ENCODE measurements at places on chromosomes 5 and 9.

GRCh38 chr9:116059466-116059865 is 94.1 kb upstream of the PAPPA start:
- DNase-seq = no peak

DNA sequence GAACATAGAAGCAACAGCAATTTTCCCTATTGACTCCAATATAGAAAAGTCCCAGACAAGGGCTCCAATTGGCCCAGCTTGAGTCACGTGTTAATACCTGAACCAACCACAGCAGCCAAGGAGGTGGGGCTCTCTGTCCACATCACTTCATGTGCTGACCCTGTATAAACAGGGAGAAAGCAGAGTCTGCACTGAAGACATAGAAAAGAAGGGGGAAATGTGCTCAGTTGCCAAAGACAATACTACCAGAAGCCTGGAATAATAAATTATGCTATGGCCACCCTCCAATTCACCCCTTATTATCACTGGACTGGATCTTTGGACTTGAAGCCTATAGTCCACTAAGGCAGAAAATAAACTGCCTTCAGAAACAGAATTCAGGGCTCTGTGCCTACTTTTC is 275.4 kb downstream of the EPB41L4A start:
- DNase-seq = no peak

- no peak for DNase-seq
Measured at GRCh38 chr5:52989781-52990527, 802 bp downstream of the ITGA2 start.

GRCh38 chr9:84121991-84122523 is 141.5 kb downstream of the RMI1 start:
- no peak for DNase-seq

DNA sequence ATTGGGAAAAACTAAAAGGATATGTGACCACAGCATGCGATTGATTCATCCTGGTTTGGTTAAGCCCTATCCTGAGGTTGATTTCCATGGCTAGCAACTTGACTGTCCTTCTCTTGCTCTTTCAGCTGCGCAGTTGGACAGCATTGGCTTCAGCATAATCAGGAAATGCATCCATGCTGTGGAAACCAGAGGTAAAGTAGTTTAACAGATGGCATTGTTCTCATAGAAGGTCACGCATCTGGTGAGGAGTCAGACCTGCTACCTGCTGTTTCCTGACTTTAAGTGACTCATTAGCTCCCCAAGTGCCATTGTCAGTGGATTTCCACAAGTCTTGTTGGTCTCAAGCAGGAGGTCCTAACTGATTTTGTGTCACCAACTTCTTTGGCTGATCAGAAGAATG is 266.9 kb downstream of the ARHGAP26 start:
- DNase-seq = no peak

DNA sequence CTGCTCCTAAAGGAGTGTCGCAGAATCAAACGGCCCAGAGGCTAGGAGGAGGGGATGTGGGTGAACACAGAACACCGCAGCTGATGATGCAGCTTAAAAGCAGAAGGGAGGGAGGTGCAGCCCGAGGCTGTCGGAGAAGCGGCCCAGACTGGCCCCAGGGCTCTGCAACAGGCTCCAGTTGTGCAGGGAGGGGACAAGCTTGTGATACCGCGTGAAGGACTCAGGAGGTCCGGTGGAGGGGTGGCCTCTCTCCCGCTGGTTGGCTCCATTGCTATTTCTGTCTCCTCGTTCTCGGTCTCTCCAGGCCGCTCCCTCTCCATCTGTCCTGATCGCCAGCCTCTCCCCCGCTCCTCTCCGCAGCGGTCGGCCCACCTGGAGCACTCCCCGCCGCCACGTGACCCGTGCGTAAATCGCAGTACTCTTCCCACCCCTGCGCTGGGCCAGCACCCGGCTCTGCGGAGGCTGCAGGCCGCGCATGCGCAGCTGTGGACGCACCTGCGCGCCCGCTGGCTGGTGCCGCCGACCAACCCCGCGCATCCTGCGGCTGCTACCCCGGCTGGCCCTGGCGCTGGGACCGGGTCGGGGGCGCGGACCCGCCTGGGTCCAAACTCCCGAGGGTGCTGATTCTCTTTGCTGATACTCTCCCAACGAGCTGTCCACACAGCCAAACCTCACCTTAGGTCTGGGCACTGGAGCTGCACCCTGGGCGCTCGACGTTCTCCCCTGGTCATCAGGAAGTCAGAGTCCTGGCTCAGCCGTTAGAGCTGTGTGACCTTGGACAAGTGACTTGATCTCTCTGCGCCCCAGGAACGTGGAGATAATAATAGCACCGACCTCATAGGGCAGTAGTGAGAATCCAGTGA is 3.7 kb upstream of the STXBP1 start:
- peak; percentile 51 for DNase-seq

GRCh38 chr5:139178935-139179334 is 19.2 kb downstream of the SIL1 start:
- no peak for DNase-seq

GRCh38 chr5:126373375-126374108 is 49.7 kb upstream of the GRAMD2B start:
- DNase-seq = no peak

- no peak for DNase-seq
Measured at GRCh38 chr5:57082441-57083067, 91.3 kb upstream of the GPBP1 start.

DNA sequence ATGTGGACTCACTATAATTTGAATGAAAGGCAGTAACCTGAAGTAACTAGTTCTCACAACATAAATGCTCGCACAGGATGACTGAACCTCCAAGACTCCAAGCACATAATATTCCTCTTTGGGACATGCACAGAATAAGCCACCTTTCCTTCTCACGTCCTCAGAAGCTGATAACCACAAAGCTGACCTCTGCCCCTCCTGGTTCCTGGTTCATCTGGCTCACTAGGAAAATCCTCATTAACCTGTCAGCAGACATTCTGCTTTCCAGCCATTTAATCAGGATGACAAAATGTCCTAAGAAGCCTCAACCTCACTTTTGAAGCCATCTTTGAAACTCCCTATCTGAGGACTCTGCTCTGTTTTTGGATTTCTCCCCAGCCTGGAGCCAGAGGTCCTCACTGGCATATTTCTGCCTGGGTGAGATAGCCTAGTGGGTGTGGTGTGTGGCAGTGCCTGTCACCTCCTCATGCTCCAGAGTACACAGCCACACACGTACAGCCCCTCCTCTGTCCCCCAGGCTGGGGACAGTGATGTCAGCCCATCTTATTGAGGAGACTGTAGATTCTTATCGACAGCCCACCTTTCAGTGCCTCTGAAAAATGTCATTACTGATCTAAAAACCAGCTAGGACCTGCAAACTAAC is 10.3 kb downstream of the ANKH start:
- no peak for DNase-seq

DNA sequence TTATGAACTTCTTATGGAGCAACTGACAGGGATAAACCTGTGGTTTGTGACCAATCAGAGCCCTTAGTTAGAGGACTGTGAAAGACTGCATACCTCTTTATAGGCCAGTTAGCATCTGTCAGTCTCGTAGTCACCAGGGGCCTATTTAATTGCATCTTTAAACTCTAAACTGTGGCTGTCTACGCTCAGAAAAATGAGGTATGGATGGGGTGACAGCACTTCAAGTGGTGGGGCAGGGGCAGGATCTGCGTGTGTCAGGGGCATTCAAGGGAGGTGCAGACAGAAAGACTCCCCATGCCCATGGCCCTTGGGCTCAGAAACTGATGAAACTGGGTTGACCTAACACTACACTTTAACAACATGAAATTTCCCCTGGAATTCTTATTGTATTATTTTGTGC is 132.6 kb upstream of the TBCA start:
- no peak for DNase-seq

- DNase-seq = peak; percentile 7
Measured at GRCh38 chr5:147188200-147189108, 46.4 kb upstream of the STK32A start.

DNA sequence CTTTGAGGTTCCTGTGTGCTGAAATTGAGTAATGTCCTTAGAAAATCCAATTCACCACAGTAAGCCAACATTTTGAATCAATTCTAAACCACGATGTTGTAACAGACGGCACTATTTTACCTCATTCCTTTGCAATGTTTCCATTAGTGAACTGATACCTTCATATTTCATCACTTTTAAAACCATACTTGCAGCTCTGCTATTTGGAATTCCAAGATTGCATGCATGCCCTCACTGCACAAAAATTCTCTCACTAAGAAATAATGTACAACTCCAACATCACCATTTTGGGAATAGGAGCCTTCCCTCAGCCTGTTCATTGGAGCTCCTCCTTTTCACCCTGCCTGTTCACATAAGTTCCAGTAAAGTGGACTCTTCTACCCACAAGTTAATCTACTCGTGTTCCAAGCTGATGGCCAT is 74.8 kb upstream of the TGFBR1 start:
- no peak for DNase-seq

DNA sequence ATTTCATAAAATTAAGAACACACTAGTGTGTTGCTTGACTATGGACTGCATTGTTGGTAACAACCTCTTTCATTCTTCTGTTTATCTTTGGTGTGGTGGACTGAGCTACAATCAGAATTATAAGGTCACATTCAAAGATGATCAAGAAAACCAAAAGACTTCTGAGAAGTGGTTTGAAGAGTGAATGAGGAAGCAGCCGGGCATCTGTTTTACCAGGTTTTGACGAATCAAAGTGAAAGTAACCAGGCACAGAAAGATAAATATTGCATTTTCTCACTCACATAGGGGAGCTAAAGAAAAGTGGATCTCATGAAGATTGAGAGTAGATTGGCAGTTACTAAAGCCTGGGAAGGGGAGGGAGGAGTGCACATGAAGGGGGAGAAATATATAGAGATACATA is 589.1 kb downstream of the ZNF608 start:
- no peak for DNase-seq

GRCh38 chr5:103908336-103909080 is 345.9 kb upstream of the NUDT12 start:
- DNase-seq = no peak

DNA sequence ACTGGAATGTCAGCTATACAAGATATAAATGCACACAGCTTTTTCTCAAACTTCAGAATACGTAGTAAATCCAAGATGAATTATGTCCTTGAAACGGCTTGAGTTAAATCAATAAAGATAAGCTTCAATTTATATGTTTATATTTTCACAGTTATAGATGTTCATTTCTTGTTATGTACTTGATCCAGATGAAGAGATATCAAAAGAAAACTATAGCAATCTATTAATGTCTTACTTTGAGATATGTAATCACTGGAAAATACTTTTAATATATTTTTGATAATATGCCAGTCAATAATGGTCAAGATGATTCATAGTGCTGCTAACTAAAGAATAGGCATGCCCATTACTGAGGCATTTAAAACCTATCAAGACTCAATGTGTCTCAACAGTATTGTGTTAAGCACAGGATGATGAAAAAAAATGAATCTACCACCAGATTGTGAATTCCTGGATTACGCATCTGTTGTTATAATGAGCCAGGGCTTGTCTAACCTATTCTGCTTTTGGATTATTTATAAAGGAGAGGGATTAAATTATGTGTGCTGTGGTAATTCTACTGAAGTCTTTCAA is 372.6 kb upstream of the PRR16 start:
- DNase-seq = no peak

- DNase-seq = no peak
Measured at GRCh38 chr9:28866951-28867350, 1293.7 kb upstream of the C9orf72 start.

GRCh38 chr9:1046639-1047572 is 3.3 kb upstream of the DMRT2 start:
- no peak for DNase-seq

- no peak for DNase-seq
Measured at GRCh38 chr5:80963966-80964481, 3.9 kb downstream of the RASGRF2 start.

- no peak for DNase-seq
Measured at GRCh38 chr5:169121630-169122420, 179.1 kb downstream of the SLIT3 start.

GRCh38 chr9:136104488-136104800 is 9.4 kb upstream of the NACC2 start:
- no peak for DNase-seq

DNA sequence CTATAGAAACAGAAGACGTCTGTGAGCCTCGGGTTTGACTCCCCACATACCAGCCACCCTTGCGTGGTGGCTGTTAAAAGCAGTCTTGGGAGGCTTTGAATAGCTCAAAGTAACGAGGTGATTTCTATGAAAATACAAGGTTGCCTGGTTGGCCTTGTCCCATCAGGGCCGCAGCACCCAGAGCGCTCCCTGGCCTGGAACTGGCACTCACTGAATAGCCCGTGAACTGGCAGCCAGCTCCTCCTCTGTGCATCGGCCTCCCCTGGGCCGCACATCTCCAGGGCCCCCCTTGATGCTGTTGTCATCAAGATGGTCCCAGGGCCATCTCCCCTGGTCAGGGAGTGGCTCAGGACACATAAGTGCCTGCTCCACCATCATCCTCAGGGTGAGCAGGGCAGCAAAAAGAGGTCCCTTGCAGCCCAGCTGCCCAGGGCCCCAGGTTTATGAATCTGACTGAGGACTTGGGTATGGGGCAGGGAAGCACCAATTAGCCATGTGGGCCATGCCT is 144.6 kb upstream of the PPP1R26 start:
- DNase-seq = no peak

DNA sequence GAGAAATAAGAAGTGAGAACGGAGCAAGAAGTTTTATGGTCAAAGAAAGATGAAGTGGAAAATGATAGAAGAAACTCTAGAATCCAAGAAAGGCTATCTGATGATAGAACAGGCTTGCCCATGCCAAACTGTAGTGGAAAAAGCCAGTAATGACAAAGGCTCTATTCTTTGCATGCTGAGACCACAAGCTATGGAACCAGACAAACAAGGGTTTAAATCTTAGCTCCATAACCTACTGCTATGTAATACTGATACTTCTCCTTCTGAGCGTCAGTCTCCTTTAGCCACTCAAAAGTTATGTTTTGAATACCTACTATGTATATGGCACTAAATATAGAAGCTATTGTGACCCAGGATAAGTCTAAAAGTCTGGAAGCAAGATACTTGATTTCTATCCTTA is 51.2 kb upstream of the TRIM32 start:
- DNase-seq = no peak

- no peak for DNase-seq
Measured at GRCh38 chr5:172162323-172162986, 25.6 kb downstream of the STK10 start.

DNA sequence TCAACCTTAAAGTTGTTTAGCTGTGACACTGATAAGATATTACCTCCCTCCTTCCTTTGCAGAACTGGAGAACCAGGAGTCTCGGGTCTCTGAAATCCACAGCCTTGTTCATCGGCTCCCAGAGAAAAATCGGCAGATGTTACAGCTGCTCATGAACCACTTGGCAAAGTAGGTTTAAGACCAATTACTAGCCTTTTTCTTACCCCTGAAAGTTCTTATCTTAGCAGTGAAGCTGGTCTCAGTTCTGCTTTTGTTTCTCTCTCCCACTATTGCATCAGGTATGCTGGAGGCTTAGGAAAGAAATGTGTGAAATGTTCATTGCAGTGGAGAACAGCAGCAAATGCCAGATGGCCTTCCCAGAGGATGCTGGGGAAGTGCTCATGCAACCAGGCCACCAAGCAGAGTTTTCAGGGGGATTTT is 287.4 kb downstream of the ARHGAP26 start:
- no peak for DNase-seq
